ENCODE measurements at places on chromosomes 6 and 20. TPM values are rescaled to one million over a fixed set of nuclear protein-coding genes. Genes with fewer than 3 reads are reported as not detected.

DNA sequence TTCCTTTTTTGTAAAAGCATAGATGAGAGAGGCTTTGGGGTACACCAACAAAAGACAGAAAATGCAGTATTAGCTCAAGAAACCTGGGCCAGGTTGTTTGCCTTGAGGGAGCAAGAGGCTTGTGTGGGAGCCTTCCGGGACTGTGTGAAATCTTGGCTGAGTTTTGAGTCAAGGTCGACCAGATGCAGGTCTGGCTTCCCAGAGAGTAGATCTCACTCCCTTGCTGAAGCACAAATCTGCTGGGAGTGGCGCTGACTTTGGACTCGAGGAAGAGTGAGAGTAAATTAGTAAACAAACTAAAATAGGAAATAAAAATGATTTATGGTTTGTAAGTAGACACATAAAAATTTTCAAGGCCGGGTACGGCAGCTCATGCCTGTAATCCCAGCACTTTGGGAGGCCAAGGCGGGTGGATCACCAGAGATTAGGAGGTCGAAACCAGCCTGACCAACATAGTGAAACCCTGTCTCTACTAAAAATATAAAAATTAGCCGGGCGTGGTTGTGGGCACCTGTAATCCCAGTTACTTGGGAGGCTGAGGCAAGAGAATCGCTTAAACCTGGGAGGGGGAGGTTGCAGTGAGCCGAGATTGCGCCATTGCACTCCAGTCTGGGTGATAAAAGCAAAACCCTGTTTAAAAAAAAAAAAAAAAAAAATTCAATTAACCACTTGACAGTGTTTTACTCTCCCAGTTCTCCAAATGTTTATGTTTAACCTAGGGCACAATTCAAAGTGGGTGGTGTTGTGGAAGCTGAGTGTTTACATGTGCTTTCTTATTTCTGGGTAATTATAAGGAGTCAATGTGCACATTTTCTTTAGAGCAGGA, 27.7 kb upstream of the EDN1 start:
- DNase-seq, result no peak
- H3K27me3 ChIP-seq, result 0 out of 2 replicates have a peak, but pooled peaks cover 1% of the 10 kb centered on the region
- H3K4me1 ChIP-seq, result no peaks in the 10 kb centered on the region
- H3K27ac ChIP-seq, result no peak overlapping the region
- no peaks in the 10 kb centered on the region for H3K36me3 ChIP-seq

- DNase-seq, result peak; percentile 90
- H3K4me1 ChIP-seq, result peaks cover 57% of the 10 kb centered on the region
- H3K27me3 ChIP-seq, result no peaks in the 10 kb centered on the region
- peak within 1 kb of the TSS; percentile 85 for H3K4me3 ChIP-seq
Measured at GRCh38 chr20:58980711-58981627, at the start of gene NELFCD. Gene NELFCD, plus strand, starts transcription at chr20:58981256. Its CDS starts 54 bp downstream, at chr20:58981310.

GRCh38 chr20:48313324-48313723, 514.5 kb downstream of the PREX1 start:
- no peak for DNase-seq
- H3K4me1 ChIP-seq, result no peaks in the 10 kb centered on the region
- no peaks in the 10 kb centered on the region for H3K36me3 ChIP-seq
- H3K4me3 ChIP-seq, result no peak overlapping the region

DNA sequence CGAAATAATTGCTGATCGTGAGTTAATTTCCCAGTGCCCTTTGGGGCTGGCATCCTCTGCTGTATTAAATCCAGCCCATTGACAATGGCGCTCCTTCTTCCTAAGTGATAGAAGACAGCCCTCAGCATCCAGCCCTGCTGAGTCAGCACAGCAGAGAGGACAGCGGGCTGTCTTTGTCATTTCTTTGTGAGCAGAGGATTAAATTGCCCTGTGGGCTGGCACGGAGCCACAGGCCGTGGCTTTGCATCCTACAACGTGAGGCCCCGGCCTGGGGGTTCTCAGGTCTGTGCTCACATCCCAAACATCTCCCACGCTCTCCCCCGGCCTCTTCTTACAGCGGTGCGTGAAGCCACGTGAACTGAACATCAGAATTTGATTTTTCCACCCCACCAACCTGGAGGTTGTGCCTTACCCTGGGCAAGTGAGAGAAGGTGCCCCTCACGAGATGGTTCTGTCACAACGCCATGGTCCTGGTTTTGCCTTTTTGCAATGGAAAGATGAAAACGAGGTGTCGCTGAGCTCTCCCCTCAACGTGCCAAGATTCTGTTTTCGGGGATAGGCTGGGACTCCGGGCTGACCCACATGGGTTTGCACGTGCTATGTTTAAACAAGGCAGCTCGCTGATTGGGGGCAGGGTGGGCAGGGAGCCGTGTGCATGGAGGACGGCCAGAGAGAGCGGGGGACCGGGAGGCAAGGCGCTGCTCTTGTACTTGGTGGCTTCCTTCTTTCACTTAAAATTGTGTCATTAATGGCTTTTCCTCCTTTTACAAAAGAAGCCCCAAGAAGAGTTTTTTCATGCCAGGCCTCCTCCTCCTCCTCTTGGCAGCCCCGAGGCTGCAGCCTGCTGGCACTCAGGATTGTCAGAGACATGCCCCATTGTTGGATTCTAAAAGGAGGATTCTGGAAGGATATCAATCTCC, 19.5 kb downstream of the CDH4 start:
- H3K27me3 ChIP-seq, result peaks cover 6% of the 10 kb centered on the region
- DNase-seq, result no peak
- no peak overlapping the region for H3K4me3 ChIP-seq
- H3K27ac ChIP-seq, result no peak overlapping the region
- no peaks in the 10 kb centered on the region for H3K36me3 ChIP-seq

DNA sequence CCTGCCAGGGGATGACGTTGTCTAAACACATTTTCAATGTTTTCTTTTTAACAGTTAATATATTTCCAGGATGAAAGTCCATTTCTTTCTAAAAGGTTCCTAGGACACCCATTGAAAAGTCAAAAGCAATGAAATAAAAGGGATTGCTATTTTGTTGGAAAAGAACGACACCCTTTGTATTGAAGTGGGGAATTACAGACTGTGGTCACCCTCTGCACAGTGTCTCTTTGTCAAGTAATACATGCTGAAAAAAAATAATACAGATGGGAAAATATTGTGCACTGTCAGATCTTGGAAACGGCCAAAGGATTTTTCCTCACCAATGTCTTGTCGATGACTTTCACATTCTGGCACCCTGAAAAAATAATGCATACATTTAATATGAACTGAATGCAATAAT, 56.9 kb downstream of the HAO1 start:
- H3K4me3 ChIP-seq, result no peak overlapping the region
- no peak overlapping the region for H3K27ac ChIP-seq
- H3K36me3 ChIP-seq, result no peaks in the 10 kb centered on the region
- H3K27me3 ChIP-seq, result no peaks in the 10 kb centered on the region
- DNase-seq, result no peak
- peaks cover 20% of the 10 kb centered on the region for H3K4me1 ChIP-seq

DNA sequence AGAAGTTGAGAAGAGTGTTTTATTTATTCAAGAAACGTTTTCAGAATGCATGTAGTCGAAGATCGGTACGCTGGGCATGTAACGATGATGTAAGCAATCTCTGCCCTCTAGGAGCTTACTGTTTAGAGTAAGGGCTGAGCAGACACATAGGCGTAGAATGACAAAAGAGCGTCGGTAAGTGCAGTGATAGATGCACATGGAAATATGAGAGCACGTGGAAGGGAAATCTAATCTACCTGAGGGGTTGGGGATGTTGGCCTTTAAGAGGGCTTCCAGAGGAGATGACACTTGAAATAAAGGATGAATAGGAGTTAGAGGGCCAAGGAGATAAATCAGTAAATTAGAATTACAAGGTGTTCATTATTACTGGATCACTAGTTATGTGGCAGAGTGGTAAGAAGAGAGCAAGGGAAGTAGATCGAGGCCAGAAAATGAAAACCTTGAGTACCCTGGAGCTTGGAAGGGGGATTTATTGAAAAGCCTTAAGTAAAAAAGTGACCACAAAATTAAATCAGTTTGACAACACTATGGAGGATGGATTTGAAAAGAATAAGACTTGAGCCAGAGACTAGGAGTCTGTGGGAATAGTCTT, 782 bp downstream of the TRMT11 start:
- H3K27me3 ChIP-seq, result no peaks in the 10 kb centered on the region
- H3K27ac ChIP-seq, result peak overlapping the region; percentile 87
- H3K4me1 ChIP-seq, result peaks cover 69% of the 10 kb centered on the region
- peak; percentile 63 for DNase-seq
- peak overlapping the region; percentile 95 for H3K4me3 ChIP-seq

- H3K4me1 ChIP-seq, result no peaks in the 10 kb centered on the region
- H3K27me3 ChIP-seq, result no peaks in the 10 kb centered on the region
- no peak overlapping the region for H3K4me3 ChIP-seq
- DNase-seq, result no peak
- no peak overlapping the region for H3K27ac ChIP-seq
Measured at GRCh38 chr6:165340532-165340931, 31.1 kb upstream of the C6orf118 start.

DNA sequence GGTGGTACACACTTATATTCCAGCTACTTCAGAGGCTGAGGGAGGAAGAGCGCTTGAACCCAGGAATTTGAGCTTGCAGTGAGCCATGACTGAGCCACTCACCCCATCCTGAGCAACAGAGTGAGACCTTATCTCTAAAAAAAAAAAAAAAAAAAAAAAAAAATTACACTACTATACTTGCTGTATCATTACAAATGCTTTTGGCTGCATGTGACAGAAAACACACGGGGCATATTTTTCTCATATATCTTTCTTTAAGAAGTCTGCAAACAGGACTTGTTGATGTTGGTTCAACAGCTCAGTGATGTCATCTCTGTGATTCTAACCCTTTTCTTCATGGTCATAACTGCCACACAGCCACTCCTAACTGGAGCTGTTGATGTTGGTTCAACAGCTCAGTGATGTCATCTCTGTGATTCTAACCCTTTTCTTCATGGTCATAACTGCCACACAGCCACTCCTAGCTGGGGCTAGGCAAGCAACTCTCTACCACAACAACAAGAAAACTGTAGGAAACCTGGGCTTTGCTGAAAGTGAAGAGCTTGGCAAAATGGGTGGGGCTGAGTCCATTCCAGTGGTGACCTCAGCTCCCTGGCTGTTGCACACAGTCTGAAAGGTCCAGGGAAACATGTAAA, 19.8 kb downstream of the MTFR2 start:
- H3K4me3 ChIP-seq, result no peak overlapping the region
- peaks cover 30% of the 10 kb centered on the region for H3K4me1 ChIP-seq
- H3K36me3 ChIP-seq, result no peaks in the 10 kb centered on the region
- DNase-seq, result no peak
- H3K27me3 ChIP-seq, result no peaks in the 10 kb centered on the region

GRCh38 chr6:15880262-15880973, 217.6 kb upstream of the DTNBP1 start:
- no peak overlapping the region for H3K4me3 ChIP-seq
- no peaks in the 10 kb centered on the region for H3K36me3 ChIP-seq
- H3K4me1 ChIP-seq, result no peaks in the 10 kb centered on the region

- no peak overlapping the region for H3K27ac ChIP-seq
- H3K4me1 ChIP-seq, result no peaks in the 10 kb centered on the region
- no peaks in the 10 kb centered on the region for H3K27me3 ChIP-seq
- no peak for DNase-seq
Measured at GRCh38 chr6:76776876-76777275, 686.4 kb downstream of the HTR1B start.

Gene CLPSL2
- not detected for total RNA-seq

Gene SLC44A4
- 5.9 TPM for total RNA-seq

Gene TTLL9
- not detected for total RNA-seq
